ENCODE measurements at places on chromosomes 5 and 9. TPM values are rescaled to one million over a fixed set of nuclear protein-coding genes. Genes with fewer than 3 reads are reported as not detected.

DNA sequence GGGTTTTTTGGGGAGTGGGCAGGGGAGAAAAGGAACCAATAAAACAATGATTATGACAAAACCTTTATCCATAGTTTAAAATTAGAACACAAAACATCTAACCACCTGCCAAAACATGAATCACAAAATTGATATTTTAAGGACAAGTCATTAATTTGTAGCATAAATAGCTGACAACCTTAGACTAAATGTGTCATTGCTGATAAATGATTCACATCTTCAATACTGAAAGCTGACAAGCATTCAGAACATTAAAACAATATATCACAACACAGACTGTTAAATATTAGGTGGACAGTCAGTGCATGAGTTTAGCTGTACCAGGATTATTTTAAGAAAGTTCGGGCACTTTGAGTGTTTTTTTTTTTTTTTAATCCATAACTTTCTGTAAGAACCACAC is 71.5 kb downstream of the NR3C1 start:
- H3K4me3 ChIP-seq, result no peak overlapping the region
- DNase-seq, result no peak
- no peaks in the 10 kb centered on the region for H3K27me3 ChIP-seq
- H3K27ac ChIP-seq, result no peak overlapping the region
- H3K4me1 ChIP-seq, result no peaks in the 10 kb centered on the region
- no peaks in the 10 kb centered on the region for H3K36me3 ChIP-seq

FAM153A gene
- total RNA-seq, result not detected

LCN9 gene
- total RNA-seq, result not detected

GRCh38 chr5:82341325-82341724 is 63.2 kb upstream of the RPS23 start:
- no peak for DNase-seq
- peaks cover 9% of the 10 kb centered on the region for H3K4me1 ChIP-seq
- H3K4me3 ChIP-seq, result no peak overlapping the region
- H3K27me3 ChIP-seq, result no peaks in the 10 kb centered on the region
- H3K36me3 ChIP-seq, result no peaks in the 10 kb centered on the region

ZNF782 gene
- total RNA-seq, result 8.5 TPM

DNA sequence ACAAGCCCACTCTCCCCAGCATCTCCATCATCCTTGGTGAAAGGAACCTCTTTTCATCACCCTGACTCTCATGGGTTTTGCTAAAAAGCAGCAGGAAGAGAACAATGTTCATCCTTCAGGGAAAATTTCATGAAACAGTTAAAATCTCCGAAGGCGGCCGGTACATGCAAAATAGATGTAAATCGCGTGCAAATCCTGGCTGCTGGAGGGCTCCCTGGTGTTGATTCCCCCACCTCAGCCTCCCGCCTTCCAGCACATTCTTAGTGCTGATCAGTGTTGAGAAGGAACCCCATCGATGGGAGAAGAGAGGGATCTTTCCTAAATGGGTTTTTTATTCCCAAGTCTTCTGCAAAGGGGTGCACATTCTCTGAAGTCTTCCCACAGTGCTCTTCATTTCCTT is 8.7 kb upstream of the GFI1B start:
- no peak overlapping the region for H3K27ac ChIP-seq
- no peaks in the 10 kb centered on the region for H3K36me3 ChIP-seq

DNA sequence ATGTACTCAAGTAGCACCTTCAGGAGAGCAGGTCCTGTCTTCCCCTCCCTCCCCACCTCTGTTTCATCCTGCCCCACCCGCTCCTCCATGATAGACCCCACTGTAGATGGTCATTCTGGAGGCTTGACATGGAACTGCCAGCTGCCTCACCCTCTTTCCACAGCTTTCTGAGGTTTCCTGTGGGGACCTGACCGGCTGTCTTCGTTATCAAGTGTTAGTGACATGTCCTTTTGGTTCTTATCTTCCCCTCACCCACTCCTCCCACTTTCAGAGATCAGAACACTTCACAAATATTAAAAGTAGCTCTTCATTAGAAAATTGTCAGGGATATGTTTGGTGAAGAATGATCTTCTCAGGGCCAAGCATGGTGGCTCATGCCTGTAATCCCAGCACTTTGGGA is 52.7 kb downstream of the MEGF10 start:
- no peaks in the 10 kb centered on the region for H3K4me1 ChIP-seq
- no peak overlapping the region for H3K4me3 ChIP-seq
- no peak for DNase-seq
- no peak overlapping the region for H3K27ac ChIP-seq

- H3K36me3 ChIP-seq, result no peaks in the 10 kb centered on the region
- no peak overlapping the region for H3K27ac ChIP-seq
- H3K27me3 ChIP-seq, result no peaks in the 10 kb centered on the region
- no peak overlapping the region for H3K4me3 ChIP-seq
- peaks cover 10% of the 10 kb centered on the region for H3K4me1 ChIP-seq
Observed at GRCh38 chr9:136609838-136610311, 52.8 kb upstream of the EGFL7 start.

DNA sequence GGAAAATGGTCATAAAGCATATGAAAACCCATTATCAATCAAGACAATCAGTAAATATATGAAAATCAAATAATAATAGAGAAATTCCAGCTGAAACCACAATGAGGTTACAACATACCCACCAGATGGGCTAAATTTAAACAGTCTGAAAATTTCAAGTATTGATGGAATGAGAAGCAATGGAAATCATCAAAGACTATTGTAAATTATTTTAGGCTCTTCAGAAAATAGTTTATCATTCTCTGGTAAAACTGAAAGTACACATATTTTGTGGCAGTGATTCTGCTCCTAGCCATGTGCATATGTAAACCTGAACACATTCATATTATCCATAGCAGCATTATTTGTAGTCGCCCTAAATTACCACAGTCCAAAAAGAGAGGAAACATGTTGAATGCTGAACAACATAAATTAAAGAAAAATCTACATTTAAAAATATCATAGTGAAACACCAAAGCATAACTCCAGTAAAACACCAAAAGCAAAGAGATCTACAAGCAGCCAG is 215.3 kb downstream of the PRELID2 start:
- H3K27me3 ChIP-seq, result no peaks in the 10 kb centered on the region
- H3K36me3 ChIP-seq, result no peaks in the 10 kb centered on the region
- no peak for DNase-seq
- no peaks in the 10 kb centered on the region for H3K4me1 ChIP-seq
- no peak overlapping the region for H3K27ac ChIP-seq
- no peak overlapping the region for H3K4me3 ChIP-seq

GRCh38 chr9:120922404-120923195 is 4.0 kb downstream of the TRAF1 start:
- H3K36me3 ChIP-seq, result no peaks in the 10 kb centered on the region
- H3K4me1 ChIP-seq, result peaks cover 29% of the 10 kb centered on the region
- H3K4me3 ChIP-seq, result no peak overlapping the region
- no peak for DNase-seq
- H3K27me3 ChIP-seq, result no peaks in the 10 kb centered on the region
- H3K27ac ChIP-seq, result no peak overlapping the region
